ENCODE measurements at places on chromosomes 13 and 19.

DNA sequence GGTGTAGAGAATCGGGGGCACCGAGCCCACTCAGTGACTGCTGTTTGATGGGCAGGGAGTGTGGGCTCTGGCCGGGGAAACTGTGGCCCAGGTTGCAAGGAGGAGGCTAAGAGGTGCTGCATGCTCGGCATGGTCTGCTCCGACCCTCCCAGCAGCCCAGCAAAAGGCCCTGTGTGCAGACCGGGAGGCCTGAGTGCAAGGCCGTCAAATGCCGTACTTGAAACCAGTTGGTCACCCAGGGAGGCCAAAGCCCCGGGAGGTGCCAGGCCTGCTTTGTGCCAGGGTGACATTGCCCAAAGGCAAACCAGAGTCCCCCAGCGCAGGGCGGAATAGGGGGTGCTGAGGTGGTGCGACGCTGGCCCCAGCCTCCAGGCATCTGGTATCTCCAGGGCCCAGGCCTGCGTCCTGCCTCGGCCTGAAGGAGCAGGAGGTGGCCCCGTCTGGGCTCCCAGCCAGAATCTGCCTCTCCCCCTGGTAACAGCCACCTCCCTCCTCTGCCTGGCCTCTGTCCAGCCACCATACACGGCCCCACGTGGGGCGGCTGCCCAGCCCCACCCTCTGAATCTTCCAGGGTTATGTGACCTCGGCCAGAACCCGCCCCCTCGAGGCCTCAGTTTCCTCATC, 4.0 kb downstream of the PIK3R2 start:
- no peak for DNase-seq
- H3K27me3 ChIP-seq: no peaks in the 10 kb centered on the region
- no peak overlapping the region for H3K4me3 ChIP-seq
- H3K36me3 ChIP-seq: peaks cover 32% of the 10 kb centered on the region
- peaks cover 17% of the 10 kb centered on the region for H3K4me1 ChIP-seq

GRCh38 chr19:3931041-3931440, 1.8 kb upstream of the NMRK2 start:
- peaks cover 9% of the 10 kb centered on the region for H3K4me1 ChIP-seq
- DNase-seq: no peak
- no peaks in the 10 kb centered on the region for H3K27me3 ChIP-seq
- no peak overlapping the region for H3K4me3 ChIP-seq
- no peaks in the 10 kb centered on the region for H3K36me3 ChIP-seq

DNA sequence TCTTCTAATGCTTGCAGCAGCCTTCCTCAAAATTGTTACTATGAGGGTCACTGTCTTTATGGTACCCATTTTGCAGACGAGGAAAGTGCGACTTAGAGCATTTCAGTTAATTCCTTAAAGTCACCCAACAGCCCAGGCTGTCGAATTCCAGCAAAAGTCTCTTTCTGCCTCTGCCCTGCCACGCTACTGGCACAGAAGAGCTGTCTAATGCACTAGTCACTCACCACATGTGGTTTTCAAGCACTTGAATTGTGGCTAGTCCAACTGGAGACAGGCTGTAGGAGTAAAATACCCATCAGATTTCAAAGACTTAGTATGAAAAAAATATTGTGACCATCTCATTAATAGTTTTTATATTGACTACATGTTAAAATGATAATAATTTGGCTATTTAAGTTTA, 1.7 kb downstream of the FPR1 start:
- H3K27me3 ChIP-seq: no peaks in the 10 kb centered on the region
- no peak overlapping the region for H3K27ac ChIP-seq
- no peaks in the 10 kb centered on the region for H3K36me3 ChIP-seq
- no peak overlapping the region for H3K4me3 ChIP-seq
- H3K4me1 ChIP-seq: no peaks in the 10 kb centered on the region

DNA sequence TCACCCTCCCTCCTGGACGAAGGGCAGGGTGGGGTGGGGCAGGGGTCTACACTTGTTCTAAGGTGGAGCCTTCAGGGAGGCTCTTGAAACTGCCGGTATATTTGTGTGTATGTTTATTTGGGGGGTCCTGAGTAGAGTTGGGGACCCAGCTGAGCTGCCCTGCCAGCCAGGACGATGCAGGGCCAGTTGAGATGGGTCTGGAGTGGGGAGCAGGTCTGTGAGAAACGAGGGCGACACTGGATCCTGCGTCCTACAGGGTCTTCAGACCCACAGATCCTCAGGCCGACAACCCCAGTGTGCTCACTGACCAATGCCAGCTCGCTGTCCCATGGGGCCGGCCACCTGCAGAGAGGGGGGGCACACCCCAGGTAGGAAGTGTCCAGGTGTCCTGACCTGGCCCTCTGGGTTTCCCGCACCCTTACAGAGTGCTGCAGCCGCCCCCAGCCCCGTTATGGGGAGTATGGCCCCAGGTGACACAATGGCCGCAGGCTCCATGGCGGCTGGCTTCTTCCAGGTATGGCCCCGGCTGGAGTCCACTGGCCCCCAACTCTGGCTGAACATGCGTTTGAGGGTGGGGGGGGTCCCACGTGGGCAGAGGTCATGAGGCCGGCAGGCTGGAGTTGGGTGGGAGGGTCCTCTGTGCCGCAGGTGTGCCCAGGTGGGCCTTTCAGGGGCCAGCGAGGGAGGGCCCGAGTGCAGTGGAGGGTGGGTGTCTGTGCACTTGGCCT, 7.4 kb downstream of the ISYNA1 start:
- no peak overlapping the region for H3K27ac ChIP-seq
- H3K36me3 ChIP-seq: peaks cover 16% of the 10 kb centered on the region
- no peak overlapping the region for H3K4me3 ChIP-seq
- DNase-seq: no peak

- no peak overlapping the region for H3K4me3 ChIP-seq
- H3K4me1 ChIP-seq: no peaks in the 10 kb centered on the region
- H3K27ac ChIP-seq: no peak overlapping the region
- H3K27me3 ChIP-seq: no peaks in the 10 kb centered on the region
These were observed 38.7 kb upstream of the ZNF536 start for GRCh38 chr19:30333291-30334065.
